Dermis microvascular lymphatic vessel endothelial cell (primary cell): ENCODE measurements at places on chromosomes 3 and 15. TPM values are rescaled to one million over a fixed set of nuclear protein-coding genes. Genes with fewer than 3 reads are reported as not detected.

The GPR176 gene
- total RNA-seq: 4.3 and 8.5 TPM in 2 replicates

The HRG gene
- total RNA-seq: not detected in 2 replicates

The GABRB3 gene
- total RNA-seq: 0.13 TPM in 2 replicates

The SCAANT1 gene
- not detected in 2 replicates for total RNA-seq

The CSPG5 gene
- 0.26 and 0.38 TPM in 2 replicates for total RNA-seq

The SLC28A2 gene
- not detected in 2 replicates for total RNA-seq

The MAP6D1 gene
- 0.51 and 0.89 TPM in 2 replicates for total RNA-seq

The GOLGA8J gene
- not detected in 2 replicates for total RNA-seq

The CHRNA3 gene
- under 0.01 TPM in 1 of 2 replicates, not detected in the other for total RNA-seq

The PCLAF gene
- total RNA-seq: 15.7 and 37.5 TPM in 2 replicates

The HYKK gene
- total RNA-seq: 0.90 and 1.6 TPM in 2 replicates
